ENCODE measurements at places on chromosomes 6 and 20.

GRCh38 chr6:145904391-145904790, 59.8 kb downstream of the SHPRH start:
- DNase-seq = no peak

- peak; percentile 64 for DNase-seq
Observed at GRCh38 chr6:105601541-105602236, 198.8 kb upstream of the PREP start.

- DNase-seq = no peak
Observed at GRCh38 chr20:37755665-37756064, 61.8 kb downstream of the CTNNBL1 start.

DNA sequence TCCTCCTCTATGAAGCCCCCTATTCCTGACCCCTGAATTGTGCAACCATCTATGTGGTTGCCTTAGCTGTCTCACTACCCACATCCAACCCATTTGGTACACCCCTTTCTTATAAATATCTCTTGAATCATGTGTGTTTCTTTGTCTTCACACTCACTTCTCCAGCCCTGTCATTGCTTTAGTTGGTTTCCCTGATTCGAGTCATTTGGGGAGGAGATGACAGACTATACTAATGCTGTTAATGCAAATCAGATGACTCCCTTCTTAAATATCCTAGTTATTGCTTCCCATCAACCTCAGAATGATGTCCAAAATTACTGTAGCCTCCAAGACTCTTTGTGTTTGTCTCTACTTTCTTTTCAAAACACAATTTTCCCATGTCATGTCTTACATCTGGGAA, 23.0 kb downstream of the SLC35D3 start:
- DNase-seq = no peak

DNA sequence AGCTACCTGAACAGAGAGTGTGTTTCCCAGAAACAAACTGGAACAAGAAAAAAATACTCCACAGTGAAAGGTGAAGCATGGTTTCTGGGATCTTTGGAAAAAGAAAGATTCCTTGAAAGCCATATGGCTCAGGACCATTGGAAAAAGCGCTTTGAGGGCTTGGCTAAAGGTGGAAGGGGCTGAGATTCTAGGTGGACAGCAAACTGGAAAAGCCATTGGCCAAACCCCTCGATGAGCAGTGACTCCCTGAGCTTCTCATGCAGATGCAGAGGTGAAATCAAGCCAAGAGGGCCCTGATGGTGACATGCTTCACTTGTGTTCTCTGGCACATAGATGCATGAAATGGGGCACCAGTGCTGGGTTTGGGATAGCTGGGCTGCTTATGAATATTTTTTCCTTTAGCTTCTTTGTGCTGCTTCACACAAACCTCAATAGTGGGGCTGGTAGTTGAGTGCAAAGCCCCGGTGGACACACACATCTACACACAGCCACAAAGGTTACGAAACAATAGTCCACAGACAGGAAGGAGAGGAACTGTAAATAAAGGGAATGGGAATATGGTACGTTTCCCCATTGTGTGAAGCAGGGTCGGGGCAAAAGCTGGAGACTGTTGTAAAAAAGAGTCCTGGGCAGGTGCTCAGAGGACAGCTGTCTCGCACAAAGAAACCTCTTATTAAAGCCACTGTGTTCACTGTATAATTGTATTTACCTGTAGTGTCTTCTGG, 117.8 kb downstream of the FOXA2 start:
- no peak for DNase-seq

DNA sequence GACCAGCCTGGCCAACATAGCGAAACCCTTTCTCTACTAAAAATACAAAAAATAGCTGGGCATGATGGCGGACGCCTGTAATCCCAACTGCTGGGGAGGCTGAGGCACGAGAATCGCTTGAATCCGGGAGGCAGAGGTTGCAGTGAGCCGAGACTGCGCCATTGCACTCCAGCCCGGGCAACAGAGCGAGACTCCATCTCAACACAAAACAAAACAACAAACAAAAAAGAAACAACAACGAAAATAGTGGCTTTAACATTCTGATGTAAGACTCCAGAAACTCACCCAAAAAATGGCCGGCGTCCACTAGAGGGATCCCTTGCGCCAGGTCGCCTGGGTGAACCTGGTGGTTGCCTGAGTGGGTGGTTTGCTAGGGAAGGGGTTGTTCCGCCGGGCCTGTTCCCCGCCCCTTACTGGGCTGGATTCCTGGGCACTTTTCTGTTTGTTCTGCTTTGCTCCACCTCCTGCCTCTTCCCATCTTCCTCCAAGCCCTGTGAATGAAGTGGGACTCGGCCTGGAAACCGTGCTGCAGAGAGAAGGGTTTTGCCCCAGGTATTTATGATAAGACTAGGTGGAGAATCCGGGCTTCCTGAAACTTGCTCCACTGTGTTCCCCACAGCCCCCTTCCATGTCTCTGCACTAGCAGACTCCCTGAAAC, 1.5 kb downstream of the PABPC1L start:
- peak; percentile 34 for DNase-seq

GRCh38 chr20:49825521-49826033, 12.9 kb downstream of the SLC9A8 start:
- no peak for DNase-seq

GRCh38 chr6:107784669-107785068, 39.4 kb downstream of the SCML4 start:
- DNase-seq = no peak

- no peak for DNase-seq
Observed at GRCh38 chr20:38434301-38434741, 807 bp downstream of the SNHG17 start.

- DNase-seq = no peak
Observed at GRCh38 chr6:39029156-39030011, 19.2 kb upstream of the GLP1R start.

DNA sequence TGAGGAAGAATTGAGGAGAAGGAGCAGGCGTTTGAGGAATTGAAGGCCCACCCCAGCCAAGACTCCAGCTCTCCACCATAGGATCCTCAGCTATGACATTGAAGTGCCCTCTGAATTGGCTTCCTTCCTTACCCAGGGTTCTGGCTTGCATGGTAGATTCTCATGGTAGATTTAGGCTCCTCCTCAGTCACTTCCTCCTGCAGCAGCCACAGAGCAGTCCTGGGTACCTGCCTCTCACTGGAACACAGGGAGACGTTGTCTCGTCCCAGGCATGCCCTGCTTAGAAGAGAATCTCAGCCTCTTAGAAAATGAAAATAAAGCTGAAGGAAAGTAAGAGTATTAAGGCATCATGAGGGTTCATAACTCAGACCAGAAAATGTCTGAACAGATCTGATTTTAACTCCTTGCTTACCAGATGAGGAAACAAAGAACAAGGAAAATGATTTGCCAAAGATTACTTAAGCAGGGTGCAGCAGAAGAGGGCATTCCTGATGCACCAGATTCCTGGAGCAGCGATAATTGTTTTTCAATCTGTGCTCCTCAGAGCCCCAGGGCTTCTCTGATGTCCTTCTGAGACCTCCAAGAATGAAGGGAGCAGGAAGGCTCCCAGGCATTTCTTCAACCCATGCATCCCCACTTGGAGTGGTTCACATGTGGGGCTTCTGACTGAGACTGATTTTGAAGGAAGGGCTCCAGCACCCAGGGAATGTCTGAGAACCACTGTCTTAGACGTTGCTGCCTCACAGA, 219.8 kb downstream of the HIVEP2 start:
- no peak for DNase-seq

DNA sequence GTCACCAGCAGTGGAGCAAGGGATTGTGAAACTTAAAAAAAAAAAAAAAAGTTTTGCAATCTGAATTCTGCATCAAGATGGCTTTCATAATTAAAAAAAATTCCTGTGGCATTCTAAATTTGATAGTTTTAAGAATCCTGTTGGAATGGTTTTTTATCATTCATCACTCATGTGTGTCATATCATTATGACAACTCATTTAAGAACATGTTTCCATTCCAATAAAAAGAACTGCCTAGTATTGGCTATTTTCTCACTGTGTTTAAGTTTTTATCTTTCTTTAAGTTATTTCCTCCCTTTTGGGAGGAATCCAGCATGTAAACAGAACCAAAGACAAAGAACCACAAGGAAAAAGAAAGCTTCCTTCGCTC, 26.2 kb upstream of the RHAG start:
- DNase-seq = no peak

DNA sequence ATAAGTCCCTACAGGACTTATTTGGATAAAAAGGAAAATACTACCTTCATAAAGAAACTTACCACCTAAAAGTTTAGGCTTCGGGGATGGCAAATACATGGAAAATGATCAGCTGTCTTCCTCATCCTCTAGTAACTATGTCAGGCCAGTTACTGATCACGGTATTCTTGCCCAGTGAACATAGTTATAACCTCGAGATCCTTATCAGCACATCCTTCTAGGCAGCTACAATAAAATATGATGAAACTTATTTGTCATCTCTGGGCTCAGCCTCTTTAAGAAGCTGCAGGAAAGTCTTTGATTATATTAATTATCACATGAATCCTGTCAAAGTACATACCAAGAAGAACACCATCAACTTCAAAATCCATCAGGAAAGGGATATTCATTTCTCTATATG, 41.8 kb downstream of the SF3B5 start:
- DNase-seq = no peak

DNA sequence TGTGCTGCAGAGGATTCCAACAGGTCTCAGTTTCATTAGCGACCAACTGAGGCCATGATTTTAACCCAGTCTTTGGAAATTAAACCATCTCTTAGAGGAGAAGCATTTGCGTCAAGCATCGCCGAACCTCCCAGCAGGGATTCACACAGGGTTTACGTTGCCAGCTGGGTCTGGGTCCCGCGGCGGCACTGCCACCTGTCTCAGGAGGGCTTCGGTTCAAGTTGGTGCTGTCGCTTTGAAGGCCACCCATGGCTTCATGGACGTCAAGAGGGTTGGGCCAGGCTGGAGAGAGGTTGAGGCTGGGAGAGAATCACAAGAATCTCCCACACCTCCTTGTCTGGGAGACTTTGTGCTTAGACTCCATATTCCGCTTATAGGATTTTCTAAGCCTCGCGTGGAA, 43.0 kb upstream of the FRMD1 start:
- DNase-seq = no peak

DNA sequence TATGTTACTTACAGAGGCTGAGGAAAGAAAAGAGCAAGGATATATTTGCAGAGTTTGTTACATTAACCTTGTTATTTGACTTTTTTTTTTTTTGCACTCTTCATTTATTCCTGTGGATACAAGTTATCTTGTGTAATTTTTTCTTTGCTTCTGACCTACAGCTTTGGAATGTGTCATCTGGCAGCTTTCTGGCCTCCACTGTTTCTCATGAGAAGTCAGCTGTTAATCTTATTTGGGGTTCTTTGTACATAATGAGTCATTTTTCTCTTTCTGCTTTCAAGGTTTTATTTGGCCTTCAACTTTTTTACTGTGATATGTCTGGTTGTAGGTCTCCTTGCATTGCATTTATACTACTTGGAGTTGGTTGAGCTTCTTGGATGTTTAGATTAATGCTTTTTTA, 333.4 kb downstream of the SMOC2 start:
- no peak for DNase-seq

DNA sequence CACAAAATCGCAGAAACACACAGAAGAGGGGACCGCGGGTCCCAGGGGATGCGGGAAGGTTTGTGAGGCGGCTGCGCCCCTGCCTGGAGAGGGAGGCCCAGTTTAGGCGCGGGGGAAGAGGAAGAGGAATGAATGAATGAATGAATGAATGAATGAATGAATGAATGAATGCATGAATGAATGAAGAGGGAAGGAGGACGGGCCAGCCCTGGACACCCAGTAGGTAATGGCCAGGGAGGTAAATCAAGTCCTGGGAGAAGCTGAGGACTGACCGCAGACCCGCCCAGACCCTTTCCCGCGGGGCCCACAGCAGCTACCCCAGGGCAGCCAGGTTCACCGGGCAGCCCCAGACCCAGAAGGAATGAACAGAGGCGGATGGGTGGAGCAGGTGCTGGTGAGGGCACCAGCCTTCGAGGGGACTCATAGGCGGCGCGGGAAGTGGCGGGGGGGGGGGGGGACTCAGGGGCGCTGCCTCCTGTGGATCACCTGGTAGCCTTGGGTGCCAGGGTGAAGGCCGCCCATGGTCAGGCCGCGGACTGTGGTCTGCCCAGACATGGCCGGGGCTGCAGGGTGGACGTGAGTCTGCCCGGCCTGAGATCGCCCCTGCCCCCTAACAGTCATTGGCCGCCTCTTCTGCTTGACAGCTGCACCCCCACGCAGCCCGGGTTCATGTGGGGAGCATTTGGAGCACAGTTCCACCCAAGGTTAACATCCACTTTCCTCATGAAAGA, 192.0 kb upstream of the PDE10A start:
- no peak for DNase-seq

All from CD4-positive, alpha-beta T cell treated with Interferon gamma for 1 hour (primary cell).